Stimulated activated CD4-positive, alpha-beta T cell treated with anti-CD3 and anti-CD28 coated beads, Interleukin-2, amount 100 ng/mL, for 4 hours (primary cell): ENCODE measurements at places on chromosomes 11 and 22.

DNA sequence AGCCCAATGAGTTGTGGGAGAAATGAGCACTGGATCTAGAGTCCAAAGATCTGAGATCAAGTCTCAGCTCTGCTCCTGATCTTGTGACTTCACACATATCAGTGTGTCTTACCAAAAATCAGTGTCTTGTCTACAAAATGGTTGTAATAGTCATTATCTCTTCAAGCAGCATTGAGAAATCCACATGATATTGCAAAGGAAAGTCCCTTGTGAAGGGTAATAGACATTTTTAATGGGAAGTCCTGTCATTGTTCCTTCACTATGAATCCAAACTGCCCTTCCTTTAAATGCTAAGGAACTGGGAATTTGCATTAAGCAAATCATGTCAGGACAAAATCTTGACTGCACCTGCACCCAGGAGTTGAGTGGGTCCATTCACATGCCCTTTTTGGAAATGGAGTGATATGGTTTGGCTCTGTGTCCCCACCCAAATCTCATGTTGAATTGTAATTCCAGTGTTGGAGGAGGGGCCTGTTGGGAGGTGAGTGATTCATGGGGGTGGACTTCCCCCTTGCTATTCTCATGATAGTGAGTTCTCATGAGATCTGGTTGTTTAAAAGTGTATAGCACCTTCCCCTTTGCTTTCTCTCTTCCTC, 51.1 kb downstream of the COMMD9 start:
- DNase-seq: no peak

GRCh38 chr11:20360650-20361049, 2.9 kb upstream of the HTATIP2 start:
- peak; percentile 26 for DNase-seq

DNA sequence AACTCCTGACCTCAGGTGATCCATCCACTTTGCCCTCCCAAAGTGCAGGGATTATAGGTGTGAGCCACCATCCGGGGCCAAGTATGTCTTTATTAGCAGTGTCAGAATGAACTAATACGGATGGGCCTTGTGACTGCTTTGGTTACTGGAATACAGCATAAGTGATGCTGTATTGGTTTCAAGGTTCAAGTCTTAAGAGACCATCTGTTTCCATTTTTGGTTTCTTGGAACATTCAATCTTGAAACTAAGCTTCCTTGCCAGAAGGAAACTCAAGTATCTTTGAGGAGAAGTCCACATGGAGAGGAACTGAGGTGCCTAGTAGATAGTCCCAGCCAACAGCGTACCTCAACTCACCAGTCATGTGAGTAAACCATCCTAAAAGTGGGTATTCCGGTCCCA, 58.8 kb downstream of the APOL3 start:
- no peak for DNase-seq

GRCh38 chr11:27837895-27838563, 137.8 kb upstream of the BDNF start:
- no peak for DNase-seq

GRCh38 chr11:3138178-3139085, 26.7 kb downstream of the OSBPL5 start:
- no peak for DNase-seq

DNA sequence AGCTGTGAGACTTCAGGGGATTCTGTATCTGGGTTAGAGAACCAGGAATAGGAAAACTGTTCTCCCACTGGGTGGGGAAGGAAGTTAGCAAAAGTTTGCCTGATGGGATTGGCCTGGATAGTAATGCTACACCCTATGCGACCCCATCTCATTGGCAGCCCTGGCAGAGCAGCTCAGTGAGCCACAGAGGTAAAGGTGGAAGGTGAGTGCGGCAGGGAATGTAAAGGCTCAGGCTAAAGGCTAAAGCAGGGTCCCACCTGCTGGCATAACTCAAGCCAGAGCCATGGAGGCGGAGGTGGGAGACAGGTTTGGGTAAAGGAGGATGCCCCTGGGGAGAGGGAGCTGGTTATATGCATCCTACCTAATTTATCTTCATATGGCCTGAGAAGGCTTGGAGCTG, 18.7 kb downstream of the SSH3 start:
- no peak for DNase-seq

- no peak for DNase-seq
Measured at GRCh38 chr11:100469835-100470234, 217.3 kb upstream of the ARHGAP42 start.

GRCh38 chr11:70625582-70626518, 227.5 kb downstream of the CTTN start:
- no peak for DNase-seq

DNA sequence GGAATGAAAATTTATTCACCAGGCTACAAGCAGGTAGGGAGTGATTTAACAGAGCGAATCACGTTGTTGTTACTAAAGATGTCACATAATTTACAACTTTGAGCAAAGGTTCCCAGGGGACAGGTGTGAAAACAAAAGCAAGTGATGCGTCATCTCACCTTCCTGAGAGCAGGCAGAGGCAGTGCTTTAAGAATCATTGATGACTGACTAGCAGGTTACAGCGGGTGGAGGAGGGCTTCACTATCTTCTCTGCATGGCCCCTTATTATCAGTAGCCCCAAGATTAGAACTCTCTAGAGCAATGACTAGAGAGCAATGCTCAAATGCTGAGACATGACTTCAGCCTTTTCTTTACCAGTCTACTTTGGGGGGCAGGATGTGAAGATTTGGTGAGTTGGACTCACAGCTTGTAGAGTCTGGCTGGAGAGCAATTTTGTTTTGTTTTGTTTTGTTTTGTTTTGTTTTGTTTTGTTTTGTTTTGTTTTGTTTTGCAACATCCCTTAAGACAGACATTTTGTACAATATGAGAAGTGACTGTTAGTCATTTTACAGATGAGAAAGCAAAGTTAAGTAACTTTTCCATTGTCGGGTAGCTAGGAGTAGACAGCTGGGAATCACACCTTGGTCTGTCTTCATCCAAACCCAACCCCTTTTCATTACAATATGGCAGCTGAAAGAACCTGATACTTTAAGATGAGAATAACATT, 84.8 kb downstream of the SLC1A2 start:
- DNase-seq: no peak

GRCh38 chr11:67054836-67055523, 1.7 kb upstream of the RHOD start:
- no peak for DNase-seq

- no peak for DNase-seq
Measured at GRCh38 chr11:33900159-33900840, 8.4 kb upstream of the LMO2 start.

DNA sequence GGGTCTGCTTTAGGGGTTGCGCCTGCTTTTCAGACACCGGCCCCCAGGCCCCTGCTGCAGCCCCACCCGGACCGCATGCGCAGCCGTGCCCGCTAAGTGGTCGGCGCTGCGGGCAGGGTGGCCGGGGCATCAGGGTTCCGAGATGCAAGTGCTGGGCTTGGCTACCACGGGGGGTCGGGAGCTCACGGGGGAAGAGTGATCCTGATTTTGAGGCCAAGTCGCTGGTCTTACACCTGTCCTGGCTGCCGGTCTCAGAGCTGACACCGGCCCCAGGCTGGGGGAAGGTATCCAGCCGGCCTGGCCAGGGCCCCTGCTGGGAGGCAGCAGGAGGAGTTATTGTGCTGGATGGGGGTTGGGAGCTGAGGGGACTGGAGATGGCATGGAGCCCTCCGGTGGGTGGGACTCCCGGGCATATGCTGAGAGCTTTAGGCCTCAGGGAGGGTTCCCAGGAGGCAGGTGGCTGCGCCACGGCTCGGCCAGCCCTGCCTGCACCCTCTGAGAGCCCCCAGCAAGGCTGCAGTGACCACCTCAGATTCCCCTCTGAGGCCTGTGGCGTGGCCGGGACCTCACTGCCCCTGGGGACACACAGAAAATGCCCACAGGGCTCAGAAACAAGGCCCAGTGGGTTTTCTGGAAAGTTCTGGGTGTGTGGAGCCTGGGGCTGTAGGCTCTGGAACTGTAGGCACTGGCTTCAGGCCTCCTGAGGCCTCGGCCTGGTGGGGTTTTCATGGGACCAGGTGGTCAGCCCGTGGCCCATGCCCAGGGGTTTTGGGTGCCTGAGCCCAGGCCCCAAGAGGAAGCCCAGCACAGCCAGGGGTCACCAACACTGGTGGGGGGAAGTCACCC, 4.4 kb upstream of the MUC5AC start:
- no peak for DNase-seq

DNA sequence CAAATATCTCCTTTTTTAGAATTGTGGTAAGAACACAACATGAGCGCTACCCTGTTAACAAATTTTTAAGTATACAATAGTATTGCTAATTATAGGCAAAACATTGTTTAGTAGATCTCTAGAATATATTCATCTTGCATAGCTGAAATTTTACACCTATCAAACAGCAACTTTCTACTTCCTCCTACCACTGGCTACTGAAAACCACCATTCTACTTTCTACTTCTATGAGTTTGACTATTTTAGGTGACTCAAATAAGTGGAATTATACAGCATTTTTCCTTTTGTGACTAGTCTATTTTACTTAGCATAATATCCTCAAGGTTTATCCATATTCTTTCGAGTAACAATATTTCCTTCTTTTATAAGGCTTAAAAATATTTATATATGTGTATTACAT, 128.4 kb downstream of the FAM76B start:
- DNase-seq: no peak

- no peak for DNase-seq
Measured at GRCh38 chr11:106958517-106959248, 59.6 kb downstream of the GUCY1A2 start.

GRCh38 chr11:99881610-99882009, 805.5 kb upstream of the ARHGAP42 start:
- DNase-seq: no peak

GRCh38 chr11:76030286-76030685, 176.0 kb downstream of the WNT11 start:
- no peak for DNase-seq

DNA sequence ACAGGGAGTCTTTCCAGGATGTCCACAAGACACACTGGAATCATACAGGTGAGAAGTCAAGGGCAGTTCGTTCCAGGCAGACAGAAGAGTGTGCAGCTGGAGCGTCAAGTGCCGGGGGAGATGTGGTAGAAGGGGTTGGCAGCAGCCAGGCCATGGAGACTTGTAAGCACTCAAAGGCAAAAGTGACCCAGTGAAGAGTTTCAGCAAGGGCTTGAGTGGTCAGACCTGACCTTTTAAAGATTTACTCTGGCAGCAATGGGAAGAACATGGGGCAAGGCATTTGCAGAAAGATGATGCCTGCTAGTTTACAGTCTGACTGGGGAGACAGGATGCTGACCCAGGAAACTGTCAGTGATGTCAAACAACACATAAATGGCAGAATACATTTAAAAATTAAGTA, 29.0 kb downstream of the P4HA3 start:
- no peak for DNase-seq

DNA sequence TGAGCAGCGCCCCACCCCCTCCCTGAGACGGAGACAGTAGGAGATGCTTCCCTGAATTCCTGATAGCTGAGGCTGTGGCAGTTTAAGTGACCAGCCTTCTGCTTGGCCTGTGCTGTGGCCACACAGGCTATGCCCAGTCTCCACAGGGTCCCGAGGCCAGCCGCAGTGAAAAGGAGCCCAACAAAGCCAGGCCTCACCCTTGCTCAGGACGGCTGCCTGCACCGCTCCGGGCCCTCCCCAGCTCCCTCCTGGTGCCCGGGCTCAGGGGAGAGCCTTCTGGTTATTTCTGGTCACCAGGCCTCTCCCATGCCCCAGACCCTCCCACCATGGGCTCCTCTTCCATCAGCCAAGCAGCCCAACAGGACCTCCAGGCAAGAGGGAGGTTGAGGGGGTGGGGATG, 28.8 kb downstream of the LRRC10B start:
- DNase-seq: no peak

- DNase-seq: no peak
Measured at GRCh38 chr11:6249770-6250555, 9.7 kb upstream of the CCKBR start.

DNA sequence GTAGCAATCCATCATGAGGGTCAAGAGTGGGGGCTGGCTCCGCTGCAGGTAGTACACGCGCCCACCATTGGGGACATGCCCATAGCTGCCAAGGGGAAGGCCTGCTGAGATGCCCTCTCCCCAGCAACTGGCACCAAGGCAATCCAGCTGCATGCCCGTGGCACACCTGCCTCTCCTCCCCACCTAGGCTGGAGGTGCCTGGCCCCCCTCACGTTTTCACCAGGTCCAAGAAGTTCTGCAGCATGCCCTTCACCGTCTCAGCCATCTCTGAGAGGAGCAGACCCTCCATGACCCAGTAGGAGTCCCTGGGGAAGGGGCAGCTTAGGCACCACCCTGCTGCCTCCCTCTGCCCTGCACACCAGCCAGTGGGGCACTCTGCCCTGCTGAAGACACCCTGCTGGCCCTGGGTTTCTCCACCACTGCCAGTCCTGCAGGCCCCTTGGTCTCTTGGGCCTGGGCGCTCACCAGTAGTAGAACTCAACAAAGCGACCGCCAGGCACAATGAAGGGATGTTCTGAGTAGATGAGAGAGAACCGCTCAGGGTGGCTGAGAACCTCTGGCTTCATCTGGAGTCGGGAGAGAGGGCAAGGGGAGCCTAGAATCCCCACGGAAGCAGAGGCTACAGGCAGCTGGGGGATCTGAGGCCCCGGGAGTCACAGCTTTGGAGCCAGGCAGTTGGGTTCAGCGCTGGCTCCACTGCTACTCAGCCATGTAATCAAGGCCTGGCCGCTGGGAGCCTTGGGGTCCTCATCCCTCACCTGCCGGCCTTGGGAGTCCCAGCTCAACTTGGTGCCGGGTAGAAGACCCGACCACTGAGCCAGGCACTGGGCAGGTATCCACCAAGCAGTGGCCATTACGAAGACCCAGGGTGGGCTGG, 17.8 kb downstream of the TREH start:
- no peak for DNase-seq

DNA sequence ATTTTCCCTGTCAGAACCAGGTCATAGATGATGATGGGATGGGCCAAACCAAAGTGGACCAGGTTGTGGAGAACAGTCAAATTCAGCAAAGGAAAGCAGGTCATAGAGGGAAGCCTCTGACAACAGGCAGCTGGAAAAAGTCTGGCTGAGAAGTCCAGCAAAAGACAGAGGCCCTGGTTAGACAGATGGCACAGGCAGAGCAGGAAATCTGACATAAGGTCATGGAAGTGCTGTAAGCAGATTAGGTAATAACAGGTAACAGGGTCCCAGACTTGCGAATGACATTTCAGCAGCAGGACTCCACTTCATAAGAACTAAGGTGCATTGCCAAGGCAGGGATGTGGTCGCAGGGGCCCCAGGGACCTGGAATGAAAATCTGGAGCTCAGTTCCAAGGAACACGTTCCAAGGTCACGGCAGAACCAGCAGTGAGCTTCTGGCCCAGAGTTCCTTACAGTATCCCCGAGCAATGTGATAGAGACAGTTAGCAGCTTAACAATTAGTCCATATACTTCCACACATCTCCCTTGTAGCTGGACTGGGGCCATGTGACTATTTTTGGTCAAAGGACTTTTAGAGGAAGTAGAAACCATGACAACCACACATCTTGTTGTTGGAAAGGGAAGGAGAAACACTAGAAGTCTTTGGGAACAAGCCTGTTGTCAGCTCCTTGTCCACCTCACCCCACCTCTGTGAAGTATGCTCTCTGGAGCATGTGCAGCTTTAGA, 75.4 kb downstream of the ME3 start:
- no peak for DNase-seq

DNA sequence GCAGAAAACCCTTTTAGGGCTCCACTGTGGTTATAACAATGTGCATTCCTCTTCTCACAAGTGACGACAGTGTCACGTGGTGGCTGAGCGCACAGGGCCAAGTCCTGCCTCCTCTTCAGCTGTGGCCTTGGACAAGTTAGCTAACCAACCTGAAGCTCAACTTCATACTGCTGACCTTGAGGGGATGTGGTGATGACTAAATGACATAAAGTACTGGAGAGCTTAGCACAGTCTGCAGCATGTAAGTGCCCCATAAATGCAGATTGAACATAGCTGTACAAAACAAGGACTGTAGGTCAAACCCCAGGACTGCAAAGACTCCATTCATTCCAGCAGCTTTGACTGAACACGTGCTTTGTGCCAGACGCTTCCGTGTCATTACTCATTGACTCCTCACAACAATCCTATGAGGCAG, 20.1 kb upstream of the MRGPRX2 start:
- no peak for DNase-seq
